ENCODE measurements at places on chromosomes 16 and 17. TPM values are rescaled to one million over a fixed set of nuclear protein-coding genes. Genes with fewer than 3 reads are reported as not detected.

FOXJ1 gene
- not detected for total RNA-seq

GPR179 gene
- total RNA-seq: not detected

- no peak for DNase-seq
Measured at GRCh38 chr17:57823469-57824401, 26.1 kb downstream of the MRPS23 start.

- DNase-seq: peak; percentile 99
Measured at GRCh38 chr16:23556881-23557778, at the start of the genes EARS2 and UBFD1. TSS of gene EARS2 (minus strand) at chr16:23557350. CDS start at chr16:23557343, 7 bp downstream. TSS of gene UBFD1 (plus strand) at chr16:23557727. CDS start at chr16:23557743, 16 bp downstream.

- DNase-seq: peak; percentile 28
Measured at GRCh38 chr16:47449788-47450187, 11.1 kb downstream of the ITFG1 start.

DNA sequence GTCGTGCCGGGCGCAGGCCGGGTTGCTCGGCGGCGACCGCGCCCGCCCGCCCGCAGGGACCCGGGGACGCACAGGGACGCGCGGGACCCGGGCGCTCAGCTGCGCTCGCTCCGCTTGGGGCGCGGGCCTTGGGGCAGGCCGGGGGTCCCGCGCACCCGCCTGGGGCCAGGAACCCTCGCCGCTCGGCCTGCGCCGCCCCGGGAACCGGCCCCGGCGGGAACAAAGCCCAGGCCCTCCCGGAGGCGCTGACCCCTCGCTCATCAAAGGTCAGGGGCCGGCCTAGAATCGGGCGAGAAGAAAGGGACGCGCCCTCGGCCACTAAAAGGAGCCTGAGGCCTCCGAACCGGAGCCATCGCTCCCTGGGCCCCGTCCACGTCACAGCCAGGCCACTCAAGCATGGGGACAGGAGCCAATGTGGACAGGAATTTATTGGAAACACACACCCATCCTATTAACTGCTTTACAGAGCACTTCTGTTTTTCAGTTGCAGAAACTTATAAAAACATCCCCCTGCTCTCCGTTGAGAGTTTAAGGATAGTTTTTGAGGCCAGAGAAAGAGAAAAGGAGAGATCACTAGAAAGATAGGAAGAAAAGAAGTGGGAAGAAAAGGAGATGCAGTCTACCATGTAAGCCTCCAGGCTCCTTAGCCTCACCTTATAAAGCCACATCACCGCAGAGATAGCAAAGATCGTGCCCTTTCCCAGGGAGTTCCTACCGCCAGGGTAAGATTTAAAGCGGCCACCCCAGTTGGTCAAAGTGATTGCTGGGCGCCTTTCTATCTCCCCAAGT is 558 bp upstream of the ZFHX3 start:
- peak; percentile 53 for DNase-seq

- DNase-seq: no peak
Measured at GRCh38 chr16:25289466-25289865, 31.8 kb upstream of the ZKSCAN2 start.

- DNase-seq: no peak
Measured at GRCh38 chr17:36935671-36936454, 1.4 kb upstream of the LHX1 start.

GRCh38 chr17:56983366-56983765 is 5.4 kb downstream of the SCPEP1 start:
- DNase-seq: no peak

DNA sequence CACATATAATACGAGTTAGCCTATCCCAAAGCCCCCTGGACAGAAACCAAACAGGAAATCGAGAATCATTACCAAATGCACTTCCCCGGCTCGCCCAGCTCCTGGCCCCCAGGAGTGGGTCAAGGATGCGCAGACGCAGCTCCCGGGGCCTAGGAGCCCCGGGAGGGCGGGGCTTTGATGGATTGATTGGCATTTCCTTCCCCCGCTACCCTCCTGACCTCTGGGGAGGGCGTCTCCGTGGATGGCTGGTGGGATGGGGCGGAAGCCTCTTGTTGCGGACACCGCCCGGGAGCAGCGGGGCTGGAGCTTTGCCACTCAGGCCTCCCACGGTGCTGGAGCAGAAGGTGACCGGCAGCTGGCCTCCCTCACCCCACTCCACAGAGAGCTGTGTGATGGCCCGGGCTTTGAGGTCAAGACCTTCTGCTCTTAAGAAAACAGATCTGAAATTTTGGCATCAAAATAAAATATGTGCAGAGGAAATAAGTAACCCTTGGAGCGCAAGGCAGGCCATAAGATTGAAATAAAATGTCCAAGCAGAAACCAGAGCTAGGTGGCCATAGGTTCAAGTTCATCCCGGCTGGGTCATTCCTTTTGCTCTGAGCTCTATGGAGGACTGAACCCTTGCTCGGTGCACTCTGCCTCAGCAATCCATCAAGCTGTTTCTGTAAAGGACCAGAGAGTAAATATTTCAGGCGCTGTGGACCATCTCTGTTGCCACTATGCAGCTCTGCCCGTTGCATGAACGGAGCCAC is 262.3 kb downstream of the SOX9 start:
- no peak for DNase-seq

GRCh38 chr16:27243725-27244362 is 24.7 kb downstream of the NSMCE1 start:
- no peak for DNase-seq

DNA sequence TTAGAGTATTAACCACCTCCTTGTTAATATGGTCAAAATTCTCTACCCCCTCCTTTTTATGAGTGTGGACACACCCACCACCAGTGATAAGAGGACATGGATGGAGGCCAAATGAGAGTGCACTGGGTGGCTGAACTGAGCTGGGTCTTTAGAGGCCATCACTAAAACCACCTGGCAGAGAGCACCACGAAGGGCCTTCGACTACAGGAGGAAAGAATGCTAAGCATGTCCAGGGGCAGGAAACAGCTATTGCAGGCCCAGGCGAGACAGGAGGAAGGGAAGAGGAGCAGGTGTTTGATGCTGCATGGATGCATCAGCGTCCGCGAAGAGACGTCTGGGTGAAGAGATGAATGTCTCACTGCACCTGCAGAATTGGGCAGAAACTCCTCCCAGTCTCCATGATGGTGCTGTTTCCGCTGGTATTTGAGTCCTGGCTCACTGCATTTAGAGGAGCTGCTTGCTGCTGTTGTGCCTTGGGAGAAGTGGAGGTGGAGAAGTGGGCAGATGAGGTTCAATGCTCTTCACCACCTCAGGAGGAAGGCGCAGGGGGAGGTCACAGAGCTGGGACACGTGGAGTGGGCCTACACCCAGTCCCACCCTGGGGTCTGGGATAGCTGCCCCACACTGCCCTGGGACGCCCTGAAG is 33.2 kb downstream of the SPHK1 start:
- peak; percentile 20 for DNase-seq

DNA sequence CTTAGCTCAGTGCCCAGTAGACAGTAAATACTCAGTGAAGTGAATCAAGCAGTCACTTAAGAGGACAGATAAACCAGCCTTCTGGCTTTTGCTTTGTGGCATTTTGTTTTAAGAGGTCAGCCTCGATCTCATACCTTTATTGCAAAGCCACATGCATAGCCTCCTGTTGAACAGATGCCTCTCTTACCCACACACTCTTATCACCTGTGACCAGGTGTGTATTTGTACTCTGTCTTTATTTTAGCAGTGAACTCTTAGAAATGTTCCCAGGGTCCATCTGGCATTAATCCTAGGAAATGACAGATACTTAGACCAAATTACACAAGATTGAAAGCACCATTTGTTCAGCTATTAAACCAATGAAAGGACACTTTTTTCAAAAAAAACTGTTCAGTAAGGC is 1426.5 kb downstream of the CDH11 start:
- DNase-seq: no peak
